ENCODE measurements at places on chromosomes 7 and 10.

- no peak for DNase-seq
These were observed 19.5 kb upstream of the ITPRID1 start for GRCh38 chr7:31494421-31494820.

- DNase-seq = no peak
These were observed 46.9 kb downstream of the GPR141 start for GRCh38 chr7:37730501-37730900.

DNA sequence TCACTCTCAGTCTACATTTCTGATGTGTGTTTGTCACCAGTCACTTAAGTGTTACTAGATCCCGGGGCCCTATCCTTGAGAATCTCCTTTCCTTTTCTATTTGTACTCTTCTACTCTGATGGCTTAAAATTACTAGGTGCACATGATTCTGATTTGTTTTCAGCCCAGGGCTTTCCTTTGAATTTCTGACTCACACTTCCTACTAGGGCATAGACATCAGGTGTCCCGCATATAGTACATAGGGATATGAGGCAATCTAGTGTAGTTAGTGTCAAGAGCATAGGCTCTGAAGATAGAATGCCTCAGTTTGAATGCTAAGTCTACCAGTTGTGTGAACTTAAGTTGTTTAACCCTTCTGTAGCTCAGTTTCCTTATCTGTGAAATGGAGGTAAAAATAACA is 49.4 kb upstream of the LRRN3 start:
- DNase-seq = no peak

DNA sequence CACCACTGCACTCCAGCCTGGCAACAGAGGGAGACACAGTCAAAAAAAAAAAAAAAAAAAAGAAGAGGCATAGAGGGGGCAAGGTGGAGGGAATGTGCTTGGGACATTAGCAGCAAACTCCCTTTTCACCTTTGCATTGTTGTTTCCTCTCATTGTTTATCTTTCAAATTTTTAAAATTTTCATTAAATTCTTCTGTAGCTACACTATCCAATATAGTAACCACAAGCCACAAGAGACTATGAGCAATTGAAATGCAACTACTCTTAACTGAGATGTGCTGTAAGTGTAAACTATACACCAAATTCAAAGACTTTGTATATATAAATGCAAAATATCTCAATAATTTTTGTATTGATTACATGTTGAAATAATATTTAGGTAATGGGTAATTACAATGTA is 43.4 kb downstream of the EBLN1 start:
- no peak for DNase-seq

DNA sequence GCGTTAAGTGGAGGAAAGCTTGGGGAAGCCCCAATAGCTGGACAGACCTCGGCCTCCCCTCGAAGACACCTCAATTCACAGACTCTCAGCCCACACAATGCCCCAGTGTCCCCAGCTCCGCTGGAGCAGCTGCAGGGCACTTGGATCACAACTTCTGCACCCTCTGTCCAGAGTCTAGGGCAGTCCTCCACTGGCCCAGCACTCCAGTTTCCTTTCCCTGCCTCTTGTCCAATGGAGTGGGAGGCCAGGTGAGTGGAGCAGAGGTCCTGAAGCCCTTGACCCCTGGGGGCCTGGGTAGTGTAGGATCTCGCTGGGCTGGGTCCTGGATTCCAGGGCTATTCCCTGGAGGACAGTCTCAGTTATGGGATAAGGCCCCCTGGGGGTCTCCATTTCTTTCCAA is 11.9 kb downstream of the SFRP5 start:
- DNase-seq = no peak

DNA sequence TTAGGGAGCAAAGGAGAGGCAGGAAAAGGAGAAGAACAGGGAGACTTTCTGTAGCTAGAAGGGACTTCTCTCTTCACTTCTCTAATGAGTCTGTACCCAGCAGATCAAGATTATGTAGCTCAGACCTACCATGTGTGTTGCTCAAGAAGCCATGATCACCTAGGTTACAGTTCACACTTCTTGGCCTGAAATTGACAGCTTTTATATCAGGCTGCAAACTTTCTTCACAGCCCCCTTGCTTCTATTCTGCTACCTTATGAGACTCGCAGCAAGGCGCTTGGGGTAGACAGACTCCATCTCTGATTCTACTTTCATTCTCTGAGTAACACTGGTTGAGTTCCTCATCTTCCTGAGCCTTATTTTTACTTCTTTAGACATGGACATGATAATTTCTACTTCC is 19.6 kb upstream of the GIMAP2 start:
- DNase-seq = no peak

DNA sequence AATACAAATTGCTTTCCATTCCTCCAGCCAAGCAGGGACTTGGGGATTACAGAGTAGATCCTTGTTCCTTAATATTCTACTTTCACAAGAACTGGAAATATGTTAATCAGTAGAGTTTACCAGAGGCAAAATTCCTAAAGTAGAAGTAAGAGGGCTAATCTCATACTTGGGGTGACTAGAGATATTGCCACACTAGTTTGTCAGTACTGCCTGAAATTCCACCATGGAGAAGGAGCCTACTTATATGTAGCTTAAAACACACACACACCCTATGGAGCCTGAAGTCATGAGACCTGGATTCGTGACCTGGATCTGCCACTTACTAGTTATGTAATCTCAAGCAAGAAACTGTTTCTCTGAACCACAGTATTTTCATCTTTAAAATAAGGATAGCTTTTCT is 33.9 kb downstream of the STRIP2 start:
- no peak for DNase-seq

DNA sequence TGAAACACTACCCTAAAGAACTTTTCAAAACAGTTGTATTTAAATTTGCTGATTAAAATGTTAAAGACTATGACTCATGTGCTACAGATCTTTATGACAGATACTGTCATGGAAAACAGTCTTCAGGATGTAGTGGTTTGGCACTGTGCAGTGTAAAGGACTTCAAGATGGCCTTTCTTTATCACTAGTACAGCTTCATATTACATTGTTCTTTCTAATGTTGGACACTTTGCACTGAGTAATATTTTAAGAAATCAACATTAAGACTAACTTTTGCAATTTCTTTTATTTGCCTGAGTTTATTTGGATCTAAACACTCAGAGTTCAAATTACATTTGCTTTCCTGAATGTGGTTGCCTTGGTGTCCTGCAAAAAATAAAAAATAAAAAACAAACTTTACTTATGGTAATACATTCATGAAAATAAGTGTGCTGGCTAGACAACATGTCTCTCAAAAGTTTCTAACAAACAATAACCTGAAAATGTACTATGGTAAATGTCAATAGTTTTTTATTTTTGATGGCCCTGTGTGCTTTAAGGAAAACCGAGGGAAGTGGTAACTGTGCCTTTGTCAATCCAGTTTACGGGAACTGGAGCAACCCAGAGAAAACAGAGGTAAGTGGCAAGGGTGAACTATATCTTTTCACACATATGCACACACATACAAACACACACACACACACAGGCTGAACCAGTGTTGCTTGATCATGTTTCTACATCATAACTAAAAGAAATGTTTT is 85.9 kb upstream of the PLXDC2 start:
- DNase-seq = no peak

DNA sequence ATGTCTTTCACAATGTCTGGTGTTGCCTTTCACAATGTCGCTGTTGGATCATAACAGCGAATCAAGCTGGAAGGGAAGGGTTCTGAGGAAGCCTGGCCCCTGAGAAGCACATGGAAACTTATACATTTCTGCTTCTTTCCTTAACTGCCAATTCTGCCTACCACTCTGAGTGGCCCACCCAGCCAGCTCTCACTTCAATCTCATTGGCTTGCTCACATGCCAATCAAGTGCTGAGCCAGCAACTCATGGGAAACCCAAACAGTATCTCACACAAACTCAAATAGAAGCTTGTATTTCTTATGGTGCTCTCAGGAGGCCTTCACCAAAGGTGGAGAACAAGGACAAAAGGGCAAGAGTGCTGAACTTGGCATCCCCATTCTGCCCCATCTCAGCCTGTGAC is 117.4 kb upstream of the GPR26 start:
- DNase-seq = no peak

- DNase-seq = no peak
These were observed 42.1 kb downstream of the GSDME start for GRCh38 chr7:24715171-24715570.

- DNase-seq = no peak
These were observed 164.0 kb upstream of the LYZL1 start for GRCh38 chr10:29124864-29125263.

DNA sequence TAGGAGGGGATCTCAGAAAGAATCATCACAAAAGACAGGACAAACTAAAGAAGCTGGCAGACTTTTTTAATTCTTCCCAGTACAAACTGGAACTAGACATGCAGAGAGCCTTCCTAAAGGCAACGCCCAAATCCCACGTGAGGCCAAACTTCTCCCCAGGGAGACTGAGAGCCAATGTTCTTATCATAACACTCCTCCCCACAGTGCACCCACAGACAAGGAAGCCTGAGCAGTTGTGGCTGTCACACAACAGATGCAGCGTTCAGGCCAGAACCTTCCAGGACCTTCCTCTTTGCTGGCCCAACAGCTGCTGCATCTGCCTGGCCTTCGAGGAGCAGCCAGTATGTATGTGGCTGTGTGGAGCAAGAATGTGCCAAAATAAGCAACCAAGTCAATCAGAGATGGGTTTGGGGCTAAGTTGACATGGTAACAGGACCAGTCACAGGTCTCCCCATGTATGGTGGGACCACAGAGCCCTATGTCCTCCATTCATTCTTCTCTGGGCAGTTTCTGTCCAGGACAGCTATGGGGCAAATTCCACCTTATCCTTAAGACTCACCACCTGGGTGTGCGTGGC is 34.9 kb downstream of the SRPK2 start:
- DNase-seq = no peak

DNA sequence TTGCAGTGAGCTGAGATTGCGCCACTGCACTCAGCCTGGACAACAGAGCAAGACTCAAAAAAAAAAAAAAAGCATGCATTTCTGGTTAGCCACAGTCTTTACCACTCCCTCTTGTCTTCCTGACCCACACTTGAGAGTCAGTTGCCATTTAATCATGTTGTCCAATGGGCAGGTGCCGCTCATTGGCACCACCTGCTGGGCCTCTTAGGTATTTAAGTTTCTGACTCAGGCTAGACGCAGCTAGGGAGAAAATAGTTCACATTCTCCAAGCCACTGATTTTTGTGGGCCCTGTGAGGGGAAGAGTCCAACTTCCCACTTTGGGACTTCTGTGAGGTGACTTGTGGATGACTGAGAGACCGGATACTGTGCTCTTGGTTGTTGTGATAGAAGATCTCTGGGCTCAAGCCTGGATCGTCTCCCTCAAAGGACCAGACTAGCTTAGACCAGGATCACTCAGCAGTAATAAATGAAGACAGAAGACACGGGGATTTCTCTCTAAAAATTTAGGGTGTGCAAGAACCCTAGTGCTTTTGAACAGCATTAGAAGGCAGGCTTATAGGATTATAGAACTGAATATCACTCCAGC is 26.8 kb upstream of the SORCS3 start:
- peak; percentile 8 for DNase-seq

DNA sequence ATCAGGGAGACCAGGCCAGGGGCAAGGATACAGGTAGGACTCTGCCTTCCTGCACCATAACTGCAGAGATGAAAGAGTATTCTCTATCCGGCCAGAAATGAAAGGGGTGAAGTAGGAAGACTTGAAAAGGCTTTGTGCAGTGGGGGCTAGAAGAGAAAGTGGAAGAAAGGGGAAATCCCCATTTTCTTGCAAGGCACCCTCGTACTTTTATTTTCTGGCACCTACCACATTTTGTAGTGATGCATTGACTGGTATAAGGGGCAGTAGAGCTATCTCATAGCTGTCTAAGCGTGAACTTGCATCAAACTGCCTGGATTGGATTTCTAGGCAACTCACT is 752 bp upstream of the CAMK2G start:
- peak; percentile 36 for DNase-seq

DNA sequence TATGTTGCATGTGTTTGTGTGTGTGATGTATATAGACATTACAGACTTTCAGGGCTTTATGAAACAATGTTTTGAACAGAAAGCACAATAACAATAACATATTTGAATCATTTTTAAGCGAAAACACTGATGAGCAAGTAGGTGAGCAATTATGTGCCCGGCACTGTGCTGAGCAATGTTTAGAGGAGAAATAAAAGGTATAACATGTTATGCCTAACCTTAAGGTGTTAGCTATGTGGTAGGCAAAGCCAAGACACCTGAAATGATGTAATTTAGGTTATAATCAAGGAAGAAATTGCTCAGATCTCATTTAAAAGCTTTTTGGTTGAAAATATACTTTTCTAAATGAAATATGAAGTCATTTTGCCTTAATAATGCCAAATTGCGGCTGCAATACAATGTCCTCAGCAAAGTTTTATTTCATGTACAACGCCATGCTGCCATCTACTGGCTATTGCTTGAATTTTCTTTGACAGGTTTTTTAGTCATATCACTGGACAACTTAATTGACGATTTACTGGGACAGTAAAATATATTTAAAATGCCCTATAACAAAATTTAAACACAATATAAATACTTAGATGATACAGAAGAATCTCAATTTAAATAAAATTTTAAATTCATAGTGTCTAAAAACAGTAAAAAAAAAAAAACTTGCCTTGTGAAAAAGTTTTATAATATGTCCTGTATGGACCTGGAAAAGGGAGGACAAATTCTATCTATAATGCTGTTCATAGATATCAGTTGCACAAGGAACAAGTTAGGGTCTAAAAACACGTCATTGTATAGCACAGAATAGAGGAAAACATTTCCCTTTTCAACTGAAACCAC is 131.1 kb upstream of the CDK1 start:
- peak; percentile 14 for DNase-seq

DNA sequence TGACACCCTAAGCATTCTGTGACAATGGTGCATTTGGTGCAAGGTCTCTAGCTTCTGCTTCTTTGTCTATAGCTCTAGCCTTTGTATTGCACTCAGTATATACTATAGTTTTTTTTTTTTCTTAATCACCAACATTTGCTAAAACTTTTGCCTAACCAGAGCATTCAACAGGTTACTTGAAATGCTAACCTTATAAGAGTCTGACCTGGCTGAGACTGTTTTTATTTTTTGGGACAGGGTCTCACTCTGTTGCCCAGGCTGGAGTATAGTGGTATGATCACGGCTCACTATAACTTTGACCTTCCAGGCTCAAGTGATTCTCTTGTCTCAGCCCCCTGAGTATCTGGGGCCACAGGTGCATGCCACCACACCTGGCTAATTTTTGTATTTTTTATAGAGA is 92.4 kb downstream of the ZNF365 start:
- no peak for DNase-seq

- DNase-seq = no peak
These were observed 110.0 kb upstream of the SHH start for GRCh38 chr7:155922067-155922816.

GRCh38 chr7:91512958-91513357 is 248.7 kb downstream of the FZD1 start:
- no peak for DNase-seq

GRCh38 chr10:97759158-97759887 is 12.5 kb downstream of the SFRP5 start:
- DNase-seq = peak; percentile 37

Data from activated CD4-positive, alpha-beta T cell treated with anti-CD3 and anti-CD28 coated beads for 4 hours (primary cell).